ENCODE measurements at places on chromosomes 6 and 20.

DNA sequence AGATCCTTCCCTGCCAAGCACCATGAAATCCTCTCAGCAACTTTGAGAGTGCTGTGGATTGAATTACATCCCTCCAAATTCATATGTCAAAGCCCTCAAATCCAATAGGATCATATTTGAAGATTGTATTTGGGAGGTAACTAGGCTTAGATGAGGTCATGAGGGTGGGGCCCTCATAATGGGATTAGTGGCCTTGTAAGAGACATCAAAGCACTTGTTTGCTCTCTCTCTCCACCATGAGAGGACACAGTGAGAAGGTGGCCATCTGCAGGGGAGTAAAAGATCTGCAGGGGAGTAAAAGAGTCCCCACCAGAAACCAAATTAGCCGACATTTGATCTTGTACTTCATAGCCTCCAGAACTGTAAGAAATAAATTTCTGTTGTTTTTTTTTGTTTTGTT lies 298.2 kb downstream of the SAMD5 start:
- DNase-seq, result no peak

- no peak for DNase-seq
Measured at GRCh38 chr20:48760403-48760983, 67.3 kb downstream of the PREX1 start.

DNA sequence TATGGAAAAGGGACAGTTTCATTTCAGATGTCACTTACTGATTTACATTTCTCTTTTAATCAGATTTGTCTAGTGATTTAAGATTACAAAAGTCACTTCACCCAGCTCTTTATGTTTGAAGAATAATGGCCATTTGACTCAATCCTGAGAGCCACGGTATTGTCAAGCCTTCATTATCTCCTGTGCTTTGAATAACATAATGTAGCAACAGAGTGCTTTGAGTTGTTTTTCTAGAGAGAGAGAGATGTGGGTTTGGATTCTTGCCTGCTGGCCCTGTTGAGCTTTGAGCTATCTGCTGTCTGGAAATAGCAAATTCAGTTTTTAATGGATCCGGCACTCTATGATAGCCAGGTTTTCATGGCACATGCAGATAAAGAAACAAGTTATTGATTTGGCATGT lies 478.4 kb upstream of the SOX4 start:
- DNase-seq, result no peak

- no peak for DNase-seq
Measured at GRCh38 chr6:99270826-99271225, 78.6 kb downstream of the FAXC start.

GRCh38 chr6:112980676-112981075 lies 633.5 kb downstream of the RFPL4B start:
- no peak for DNase-seq

DNA sequence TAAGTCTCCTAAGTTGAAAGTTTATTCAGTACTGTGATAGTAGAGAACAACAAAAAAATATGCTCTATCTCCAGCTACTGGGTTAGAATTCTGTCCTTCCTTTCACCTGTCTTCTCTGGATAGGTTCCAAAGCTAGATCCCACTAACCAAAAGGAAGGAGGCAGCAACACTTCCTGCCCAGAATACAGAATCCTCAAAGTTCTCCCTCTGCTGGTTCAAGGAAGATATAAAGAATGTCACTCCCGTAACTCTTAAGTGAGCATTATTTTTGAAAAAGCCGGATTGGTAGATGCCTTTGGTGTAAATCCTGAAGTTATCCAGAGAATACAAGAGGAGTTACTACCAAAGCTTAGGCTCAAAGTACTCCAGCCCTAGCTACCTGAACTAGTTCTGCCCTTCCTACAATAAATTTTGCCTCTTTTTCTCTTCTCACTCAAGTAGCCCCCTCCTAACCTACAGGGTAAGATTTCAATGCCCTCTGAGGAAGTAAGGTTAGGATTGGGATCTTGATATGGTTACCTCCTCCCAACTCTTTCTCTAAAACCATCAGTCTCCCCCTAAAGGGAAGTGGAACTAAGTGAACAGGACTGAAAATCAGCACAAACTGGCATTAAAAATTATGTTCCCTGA lies 26.0 kb upstream of the CRIP3 start:
- DNase-seq, result peak; percentile 39

- DNase-seq, result no peak
Measured at GRCh38 chr20:21146215-21146614, 20.3 kb downstream of the KIZ start.

GRCh38 chr6:108748959-108749358 lies 99.3 kb upstream of the ARMC2 start:
- no peak for DNase-seq

- no peak for DNase-seq
Measured at GRCh38 chr6:141744194-141744925, 388.4 kb upstream of the GJE1 start.

GRCh38 chr6:105713474-105714118 lies 310.7 kb upstream of the PREP start:
- DNase-seq, result no peak

DNA sequence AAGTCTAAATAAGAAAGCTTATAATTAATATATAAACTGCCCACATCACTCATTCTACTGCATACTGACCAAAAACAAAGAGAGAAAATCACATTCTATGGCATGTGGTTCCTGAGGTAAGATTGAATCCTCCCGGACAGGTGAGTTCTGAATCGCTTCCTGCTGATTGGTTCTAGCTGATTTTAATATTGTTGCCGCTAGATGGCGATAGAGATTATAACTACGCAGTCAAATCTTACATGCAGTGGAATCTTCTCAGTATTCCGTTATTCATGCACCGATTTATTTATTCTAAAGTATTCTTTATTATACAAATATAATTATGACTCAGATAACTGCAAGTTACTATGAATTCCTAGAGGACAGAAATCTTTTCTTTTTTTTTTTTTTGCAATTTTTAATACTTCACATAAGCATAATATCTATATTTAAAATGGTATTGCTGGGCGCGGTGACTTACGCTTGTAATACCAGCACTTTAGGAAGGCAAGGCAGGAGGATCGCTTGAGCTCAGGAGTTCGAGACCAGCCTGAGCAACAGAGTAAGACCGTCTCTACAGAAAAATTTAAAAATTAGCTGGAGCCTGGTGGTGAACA lies 24.2 kb upstream of the TMX4 start:
- DNase-seq, result peak; percentile 29

GRCh38 chr6:13262302-13263230 lies 65.8 kb downstream of the TBC1D7 start:
- no peak for DNase-seq

GRCh38 chr6:150713931-150714330 lies 114.2 kb downstream of the PLEKHG1 start:
- DNase-seq, result peak; percentile 19

- no peak for DNase-seq
Measured at GRCh38 chr6:155676346-155676745, 220.7 kb upstream of the NOX3 start.
